Sigmoid colon (tissue), 7 donors: ENCODE measurements at places on chromosomes 5 and 9.

DNA sequence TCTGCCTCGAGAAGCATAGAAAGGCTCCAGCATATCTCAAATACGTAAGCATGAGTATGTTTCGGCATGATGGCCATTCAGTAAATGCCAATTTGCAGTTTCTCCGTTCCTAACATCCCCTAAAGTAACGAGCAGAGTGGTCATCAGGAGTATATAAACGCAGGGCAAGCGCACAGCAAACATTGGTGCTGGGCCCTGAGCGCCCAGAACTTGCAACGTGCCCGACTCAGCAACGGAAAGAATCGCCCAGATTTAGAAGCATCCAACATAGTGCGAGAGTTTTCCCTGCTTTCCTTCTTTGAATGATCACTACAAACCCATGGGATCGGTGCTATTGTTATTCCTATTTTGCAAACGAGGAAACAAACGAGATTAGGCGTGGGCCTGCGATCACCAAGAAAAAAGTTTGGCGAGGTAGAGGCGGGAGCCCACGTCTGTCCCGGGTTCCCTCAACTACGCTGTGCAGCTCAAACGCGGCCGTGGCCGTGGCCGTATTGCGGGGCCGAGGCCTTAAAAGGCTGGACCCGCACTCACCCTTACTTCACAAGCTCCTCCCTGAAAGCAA, 505 bp downstream of the RPS14 start:
- no peak for DNase-seq

DNA sequence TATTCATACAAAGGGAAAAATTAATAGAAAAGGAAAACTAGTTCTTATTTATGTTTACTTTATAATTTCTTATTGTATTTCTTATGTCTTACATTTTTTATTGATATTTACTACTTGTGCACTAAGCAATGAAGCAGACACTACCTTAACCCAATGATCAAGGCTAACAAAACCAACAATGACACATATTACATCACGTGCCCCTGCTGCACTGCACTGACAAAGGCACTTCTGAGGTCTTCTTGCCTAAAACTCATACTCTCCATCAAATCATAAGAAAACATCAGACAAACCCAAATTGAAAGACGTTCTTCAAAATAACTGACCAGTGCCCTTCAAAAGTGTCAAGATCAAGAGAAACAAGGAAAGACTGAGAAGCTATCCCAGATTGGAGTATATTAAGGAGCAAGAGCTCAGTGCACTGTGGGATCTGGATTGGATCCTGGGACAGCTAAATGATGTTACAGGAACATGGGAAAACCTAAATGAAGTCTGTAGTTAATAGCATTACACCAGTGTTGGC, 230.9 kb downstream of the AUH start:
- DNase-seq, result no peak

GRCh38 chr5:122263352-122264030, 48.5 kb upstream of the SNCAIP start:
- DNase-seq, result no peak

DNA sequence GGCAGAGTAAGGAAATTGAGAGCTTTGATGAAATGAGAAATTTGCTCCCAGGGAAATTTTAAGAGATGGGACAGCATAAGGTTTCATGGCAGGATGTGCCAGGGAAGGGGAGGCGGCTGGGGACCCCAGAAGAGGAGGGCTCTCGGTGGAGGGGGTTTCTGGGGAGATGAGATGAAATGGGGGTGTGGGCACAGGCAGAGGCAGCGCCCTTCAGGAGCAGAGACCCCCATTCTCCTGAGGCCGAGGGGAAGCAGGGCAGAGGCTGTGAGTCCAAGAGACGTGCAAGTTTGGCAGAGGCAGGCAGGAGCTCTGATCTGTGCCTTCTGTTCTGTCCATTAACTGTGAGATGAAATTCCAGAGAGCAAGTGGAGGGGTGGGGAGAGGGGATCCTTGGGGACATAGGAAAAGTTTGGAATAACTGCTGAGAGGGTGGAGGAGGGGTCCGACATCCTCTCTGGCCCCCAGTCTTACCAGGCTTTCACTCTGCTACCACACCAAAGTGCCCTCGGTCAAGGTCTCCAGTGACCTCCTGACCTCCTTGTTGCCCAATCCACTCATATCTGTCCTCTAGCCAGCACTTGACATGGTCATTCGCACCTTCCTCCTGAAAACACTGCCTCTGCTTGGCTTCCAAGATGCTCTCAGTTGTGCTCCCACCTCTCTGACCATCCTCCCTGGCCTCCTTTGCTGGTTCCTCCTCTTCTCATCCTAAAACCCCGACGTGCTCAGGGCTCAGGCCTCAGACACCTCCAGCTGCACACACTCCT, 108.1 kb upstream of the MVB12B start:
- DNase-seq, result no peak

GRCh38 chr5:171379961-171380360, 7.7 kb upstream of the NPM1 start:
- no peak for DNase-seq

- no peak for DNase-seq
Measured at GRCh38 chr5:90473396-90474234, 956 bp downstream of the MBLAC2 start.

- peak; percentile 40 for DNase-seq
Measured at GRCh38 chr5:179321206-179321987, 23.9 kb downstream of the ADAMTS2 start.

GRCh38 chr9:101705135-101705661, 33.2 kb downstream of the GRIN3A start:
- DNase-seq, result no peak

GRCh38 chr5:134209477-134210245, 16.2 kb downstream of the PPP2CA start:
- DNase-seq, result no peak

DNA sequence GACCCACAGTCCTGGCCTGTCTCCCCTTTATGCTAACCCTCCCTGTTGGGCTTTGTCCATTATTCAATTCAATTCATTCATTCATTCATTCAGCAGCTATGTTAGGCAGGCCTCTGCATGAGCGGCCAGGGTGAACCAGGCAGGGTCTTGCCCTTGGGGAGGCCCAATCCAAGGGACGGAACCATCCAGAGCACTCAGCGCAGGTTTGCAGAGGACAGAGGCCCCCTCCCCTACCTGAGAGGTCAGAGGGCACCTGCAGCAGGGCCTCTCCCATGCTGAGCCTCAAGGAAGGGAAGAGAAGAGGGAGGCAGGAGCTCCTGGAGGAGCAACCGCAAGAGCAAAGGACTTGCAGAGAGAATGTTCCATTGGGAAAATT, 61.4 kb downstream of the C9orf50 start:
- no peak for DNase-seq

DNA sequence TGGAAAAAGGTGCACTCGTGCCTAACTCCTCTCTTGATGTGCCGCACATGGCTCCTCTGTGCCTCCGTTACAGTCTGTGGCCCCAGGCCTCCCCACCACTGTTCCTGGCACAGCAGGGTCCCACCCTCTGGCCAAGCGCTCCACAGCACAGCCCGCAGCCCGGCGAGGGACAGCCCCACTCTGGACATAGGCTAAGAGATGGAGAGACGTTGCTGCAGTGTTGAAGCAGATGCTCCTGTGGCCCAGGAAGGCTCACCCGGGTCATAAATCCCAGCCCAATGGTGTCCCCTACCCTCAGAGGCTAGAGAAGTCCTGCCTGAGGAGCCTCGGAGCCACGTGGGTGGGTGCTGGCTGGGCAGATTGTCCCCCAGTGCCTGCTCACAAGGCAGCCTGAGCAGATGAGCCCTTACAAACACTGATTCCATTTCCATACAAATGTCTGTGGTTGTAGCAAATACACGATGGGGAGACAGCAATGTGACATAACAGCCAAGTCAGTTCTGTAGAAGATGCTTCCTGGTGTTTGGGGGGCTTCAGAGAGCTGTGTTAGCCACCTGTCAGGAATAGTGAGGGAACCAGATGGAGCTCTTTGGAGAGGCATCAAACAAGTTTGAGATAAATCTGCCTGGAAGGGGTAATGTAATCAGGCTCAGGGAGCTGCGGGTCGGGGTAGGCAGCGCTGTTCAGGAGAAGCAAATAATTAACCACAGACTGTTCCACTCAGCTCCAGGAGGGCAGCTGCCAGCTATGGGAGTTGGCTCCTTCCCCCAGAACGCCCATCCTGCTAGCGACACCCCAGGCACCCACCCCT, 41.7 kb downstream of the C5orf15 start:
- DNase-seq, result no peak

- DNase-seq, result no peak
Measured at GRCh38 chr9:132547436-132547835, 35.0 kb upstream of the BARHL1 start.

DNA sequence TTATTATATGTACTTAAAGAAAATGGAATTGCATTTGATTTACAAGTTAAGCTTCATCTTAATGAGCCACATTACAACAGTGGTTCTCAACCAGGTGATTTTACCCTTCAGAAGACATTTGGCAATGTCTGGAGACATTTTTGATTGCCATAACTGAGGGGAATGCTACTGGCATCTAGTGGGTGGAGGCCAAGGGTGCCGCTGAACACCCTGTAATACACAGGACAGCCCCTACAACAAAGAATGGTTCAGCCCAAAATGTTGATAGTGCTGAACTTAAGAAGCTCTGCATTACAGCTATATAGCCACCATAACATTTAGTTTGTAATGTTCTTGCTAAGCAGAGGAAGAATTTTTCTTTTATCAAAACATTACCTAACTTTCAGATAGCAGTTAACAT, 103.1 kb downstream of the PAM start:
- DNase-seq, result no peak

- no peak for DNase-seq
Measured at GRCh38 chr5:134604908-134605307, 27.7 kb downstream of the SAR1B start.

- DNase-seq, result no peak
Measured at GRCh38 chr5:39846144-39846543, 421.4 kb upstream of the DAB2 start.
